NB4 (cell line): ENCODE measurements at places on chromosomes 4 and X.

DNA sequence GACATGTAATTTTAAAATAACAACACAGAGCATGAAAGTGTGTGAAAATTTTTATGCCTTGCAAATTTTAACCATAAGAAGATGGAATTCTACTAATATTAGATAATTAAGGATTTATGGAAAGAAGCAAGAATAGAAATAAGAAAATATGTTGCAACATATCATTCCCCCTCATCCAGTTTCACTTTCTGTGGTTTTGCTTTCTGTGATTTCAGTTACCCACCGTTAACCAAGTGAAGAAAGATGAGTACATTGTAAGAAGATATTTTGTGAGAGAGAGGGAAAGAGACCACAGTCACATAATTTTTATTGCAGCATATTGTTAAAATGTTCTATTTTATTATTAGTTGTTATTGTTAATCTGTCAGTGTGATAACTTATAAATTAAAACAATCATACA, 77.9 kb downstream of the ADAM29 start:
- DNase-seq, result no peak

DNA sequence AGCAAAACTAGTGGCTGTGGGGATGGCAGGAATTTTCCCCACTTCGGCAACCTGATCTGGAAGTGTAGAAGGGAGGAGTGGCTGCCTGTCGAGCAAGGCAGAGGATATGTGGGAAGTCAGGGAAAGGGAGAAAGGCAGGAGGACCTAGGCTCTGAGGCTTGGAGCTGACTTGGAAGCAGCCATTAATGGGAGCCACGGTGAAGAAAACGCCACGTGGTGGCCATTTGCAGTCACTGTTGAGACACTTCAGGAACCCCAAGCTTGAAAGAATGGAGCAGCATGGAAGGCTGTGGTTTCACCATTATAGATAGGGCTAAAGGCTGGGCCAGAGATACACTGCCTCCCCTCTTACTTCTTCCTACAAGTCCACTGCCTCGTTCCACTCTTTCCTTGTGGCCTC, 41.8 kb upstream of the MAML3 start:
- no peak for DNase-seq

DNA sequence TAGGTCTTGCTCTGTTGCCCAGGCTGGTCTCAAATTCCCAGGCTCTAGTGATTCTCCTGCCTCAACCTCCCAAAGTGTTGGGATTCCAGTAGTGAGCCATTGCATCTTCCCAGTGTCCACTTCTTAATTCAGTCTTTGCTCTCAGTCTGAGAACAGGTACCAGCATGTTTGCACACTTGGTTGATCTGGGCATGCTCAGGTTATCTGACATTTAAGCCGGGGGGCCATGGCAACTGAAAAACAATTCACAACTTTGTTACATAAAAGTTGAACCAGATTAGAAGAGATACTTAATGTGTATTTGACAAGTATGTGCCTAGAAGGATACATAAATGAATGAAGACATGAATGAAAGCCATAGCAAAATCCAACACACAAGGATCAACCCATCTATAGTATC, 39.0 kb downstream of the FGFBP1 start:
- no peak for DNase-seq

DNA sequence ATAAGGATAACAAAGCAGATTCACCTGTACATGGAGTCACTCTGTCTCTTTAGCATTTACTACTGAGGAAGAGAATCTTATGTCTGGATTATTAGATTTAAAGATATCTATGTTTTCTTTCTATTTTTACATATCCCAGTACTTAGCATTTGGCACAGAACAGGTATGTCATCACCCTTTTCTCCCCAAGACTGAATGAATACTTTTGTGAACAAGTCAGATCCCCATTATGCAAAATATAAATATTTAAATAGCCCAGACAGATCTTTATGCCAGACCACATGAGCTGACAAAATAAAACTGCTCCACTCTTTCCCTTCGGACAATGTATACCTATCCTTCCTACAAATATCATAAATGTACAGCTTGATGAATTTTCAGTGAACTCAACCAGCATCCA, 94.5 kb downstream of the CASK start:
- no peak for DNase-seq

DNA sequence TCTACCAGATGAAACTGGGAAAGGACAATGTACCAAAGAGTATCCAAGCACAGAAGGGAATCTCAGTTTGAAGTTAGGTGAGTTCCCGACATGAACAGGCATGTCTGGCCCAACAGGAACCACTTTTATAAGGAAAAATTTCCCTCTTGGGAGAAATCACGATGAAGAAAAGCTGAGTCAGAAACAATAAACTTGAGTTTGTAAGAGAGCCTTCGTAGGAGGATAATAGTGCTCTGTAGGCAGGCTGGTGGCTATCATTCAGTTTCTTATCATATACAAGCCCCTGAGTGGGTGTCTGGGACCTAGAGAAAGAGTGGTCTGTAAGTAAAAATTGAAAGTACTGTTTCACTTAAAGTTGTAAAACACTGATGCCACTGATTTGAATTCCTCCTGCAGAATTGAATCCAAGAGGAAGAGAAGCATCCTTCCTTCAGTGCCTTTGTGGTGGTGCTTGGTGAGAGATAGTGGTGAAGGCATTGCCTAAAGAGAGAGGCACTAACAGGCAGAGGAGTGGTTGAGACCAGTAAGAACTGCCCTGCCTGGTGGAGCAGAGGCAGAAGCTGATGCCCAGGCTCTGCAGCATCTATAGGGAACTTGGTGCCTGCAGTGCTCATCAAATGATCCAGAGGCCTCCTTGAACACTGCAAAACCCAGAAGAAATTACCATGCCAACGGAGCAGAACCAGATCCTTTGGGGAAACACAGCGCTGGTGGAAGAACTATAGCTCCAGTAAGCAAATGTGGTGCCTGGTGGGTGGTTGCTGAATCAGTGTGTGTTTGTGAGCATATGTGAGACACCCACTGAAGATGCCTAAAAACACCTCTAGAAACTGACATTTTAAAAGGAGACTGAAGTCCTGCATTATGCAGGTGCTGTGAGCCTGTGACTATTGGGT, 31.7 kb upstream of the METAP1 start:
- DNase-seq, result no peak

- no peak for DNase-seq
Measured at GRCh38 chr4:75696071-75696470, 22.9 kb upstream of the G3BP2 start.

DNA sequence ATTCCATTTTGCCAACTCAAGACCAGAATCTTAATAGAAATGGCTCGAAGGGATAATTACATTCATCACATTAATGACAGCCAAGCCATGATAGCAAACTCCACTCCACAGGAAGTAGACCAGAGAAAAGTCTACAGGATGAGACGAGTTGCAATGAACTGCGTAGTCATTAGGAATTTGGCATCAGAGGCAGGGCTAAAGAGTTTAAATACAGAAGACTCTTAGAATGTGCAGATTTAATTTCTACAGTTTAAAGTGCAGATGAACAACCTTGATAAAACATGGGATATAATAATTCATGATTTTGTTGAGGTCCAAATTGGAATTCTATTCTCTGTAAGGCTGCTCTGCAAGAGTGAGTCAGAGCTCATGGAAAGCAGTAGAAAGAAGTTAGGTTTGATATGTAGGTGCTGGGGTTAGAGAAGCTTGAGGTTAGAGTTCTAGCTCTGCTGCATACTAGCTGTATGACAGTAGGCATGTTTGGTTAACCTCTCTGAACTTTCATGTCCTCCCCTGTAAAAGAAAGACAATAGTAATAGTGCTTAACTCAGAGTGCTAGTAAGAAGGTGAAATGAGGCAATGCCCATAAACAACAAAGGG, 32.2 kb downstream of the LNX1 start:
- DNase-seq, result no peak

- DNase-seq, result no peak
Measured at GRCh38 chr4:154916068-154916467, 135.0 kb downstream of the RBM46 start.

DNA sequence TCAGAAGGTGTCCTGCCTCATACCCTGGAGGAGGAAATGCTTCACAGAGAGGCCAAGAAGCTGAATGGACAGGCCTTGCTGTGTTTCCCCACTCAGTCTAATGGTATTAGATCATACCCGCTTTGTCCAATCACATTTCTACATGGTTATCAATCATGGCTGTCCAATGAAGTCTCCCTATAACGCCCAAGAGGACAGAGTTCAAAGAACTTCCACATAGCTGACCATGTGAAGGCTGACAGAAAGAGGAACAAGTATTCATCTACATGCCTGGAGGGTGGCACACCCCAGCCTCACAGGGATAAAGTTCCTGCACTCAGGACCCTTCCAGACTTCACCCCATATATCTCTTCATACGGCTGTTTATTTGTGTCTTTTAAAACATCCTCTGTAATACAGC, 123.4 kb downstream of the MANBA start:
- DNase-seq, result no peak
